ENCODE measurements at places on chromosomes 2 and 18. TPM values are rescaled to one million over a fixed set of nuclear protein-coding genes. Genes with fewer than 3 reads are reported as not detected.

Gene FNDC4
- not detected for total RNA-seq

Gene RAB31
- not detected for total RNA-seq

Gene IL36A
- total RNA-seq = not detected

Gene DSG4
- 8.3 TPM for total RNA-seq

DNA sequence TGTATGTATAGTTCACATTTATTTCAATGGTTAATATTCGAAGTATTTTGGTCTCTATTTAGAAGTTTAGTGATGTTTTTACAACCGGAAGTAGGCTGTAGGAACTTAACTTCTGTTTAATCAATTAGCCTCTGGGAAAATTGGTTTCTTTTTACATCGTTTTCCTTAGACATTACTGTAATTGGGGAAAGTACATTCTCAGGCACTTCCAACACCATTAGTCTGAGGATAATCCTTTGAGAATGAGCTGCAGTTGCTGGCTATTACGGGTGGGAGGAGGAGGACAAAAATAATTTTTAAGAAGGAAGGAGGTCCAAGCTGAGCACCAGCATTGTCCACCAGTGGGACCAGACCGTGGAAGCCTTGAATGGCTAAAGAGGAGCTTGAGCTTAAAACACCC lies 70.4 kb upstream of the ST3GAL5 start:
- no peak for DNase-seq
- H3K4me3 ChIP-seq = no peak overlapping the region
- no peaks in the 10 kb centered on the region for H3K27me3 ChIP-seq
- no peaks in the 10 kb centered on the region for H3K36me3 ChIP-seq
- H3K4me1 ChIP-seq = no peaks in the 10 kb centered on the region
